Muscle of leg (tissue), 16 donors: ENCODE measurements at places on chromosomes 2 and 18. TPM values are rescaled to one million over a fixed set of nuclear protein-coding genes. Genes with fewer than 3 reads are reported as not detected.

DNA sequence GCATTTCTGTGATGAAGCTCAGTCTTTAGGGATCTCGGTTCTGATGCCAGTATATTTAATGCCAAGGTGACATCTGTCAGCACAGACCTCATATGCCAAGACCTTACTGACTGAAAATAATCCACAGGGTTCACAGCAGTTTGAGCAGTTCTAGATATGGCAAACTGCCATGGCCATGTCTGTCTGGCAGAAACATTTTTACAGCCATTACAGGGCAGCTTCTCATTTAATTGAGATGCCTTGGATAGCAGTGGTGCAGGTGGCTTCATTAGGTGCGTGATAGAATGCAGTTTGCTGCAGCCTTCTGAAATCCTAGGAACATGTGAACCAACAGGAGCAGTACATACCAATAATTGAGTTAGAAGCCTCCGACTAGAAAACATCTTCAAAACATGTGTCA, 510.6 kb downstream of the XIRP2 start:
- DNase-seq = peak; percentile 52

Gene XDH
- total RNA-seq = under 0.01 TPM

Gene SP100
- 23.6 TPM for total RNA-seq

GRCh38 chr2:226366920-226367319, 432.7 kb downstream of the IRS1 start:
- no peak for DNase-seq

- DNase-seq = no peak
Measured at GRCh38 chr2:142741764-142742269, 135.6 kb upstream of the KYNU start.

- peak; percentile 91 for DNase-seq
Measured at GRCh38 chr2:55120634-55121359, 70.5 kb upstream of the RTN4 start.

DNA sequence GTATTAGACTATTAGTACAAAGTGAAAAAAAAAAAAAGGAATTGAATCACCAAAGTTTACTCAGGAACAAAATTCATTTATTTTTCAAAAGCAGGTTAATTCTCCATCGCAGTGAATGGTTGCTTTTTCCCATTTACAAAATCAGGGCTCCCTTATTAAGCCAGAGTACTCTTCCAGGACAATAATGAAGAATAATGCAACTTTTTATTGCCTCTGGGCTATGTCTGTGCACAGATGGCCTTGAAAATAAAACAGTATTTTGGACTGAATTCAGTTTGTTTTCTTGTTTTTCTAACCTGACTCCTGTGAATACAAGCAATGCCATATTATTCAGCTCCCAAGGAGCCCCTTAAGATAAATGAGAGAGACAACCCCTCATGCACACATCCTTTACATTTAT, 246.8 kb downstream of the KCNS3 start:
- peak; percentile 46 for DNase-seq

DNA sequence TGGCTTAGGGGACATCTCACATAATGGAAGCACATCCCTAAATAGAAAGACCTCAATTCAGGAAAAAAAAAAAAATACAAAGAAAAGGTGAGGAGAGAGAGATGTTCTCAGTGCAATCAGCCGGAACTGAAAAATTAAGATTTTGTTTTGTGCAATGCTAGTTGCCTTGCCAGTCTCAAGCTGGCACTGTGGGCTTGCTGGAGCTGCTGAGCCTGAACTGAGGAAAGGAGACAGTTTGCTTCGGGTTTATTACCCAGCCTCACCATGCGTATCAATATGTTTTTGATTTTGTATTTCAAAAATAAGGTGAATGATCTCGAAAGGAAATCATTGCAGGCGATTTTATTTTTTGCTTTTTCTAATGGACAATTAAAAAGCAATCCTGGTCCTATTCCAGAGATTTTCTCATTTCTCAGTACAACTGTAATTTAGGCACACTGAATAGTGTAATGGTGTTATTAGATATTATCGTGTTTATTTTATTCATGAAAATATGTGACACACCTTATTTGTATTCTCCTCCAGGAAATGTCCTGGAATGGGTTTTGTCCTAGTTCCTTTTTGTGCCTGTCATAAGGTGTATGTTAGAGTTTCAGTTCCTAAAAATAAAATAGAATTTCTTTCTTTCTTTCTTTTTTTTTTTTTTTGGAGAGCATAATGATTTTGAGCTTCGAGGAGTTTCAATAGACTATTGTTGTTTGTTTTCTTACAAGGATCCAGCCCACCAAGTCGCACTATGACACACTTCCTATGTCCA, 72.8 kb upstream of the ZEB2 start:
- DNase-seq = no peak

DNA sequence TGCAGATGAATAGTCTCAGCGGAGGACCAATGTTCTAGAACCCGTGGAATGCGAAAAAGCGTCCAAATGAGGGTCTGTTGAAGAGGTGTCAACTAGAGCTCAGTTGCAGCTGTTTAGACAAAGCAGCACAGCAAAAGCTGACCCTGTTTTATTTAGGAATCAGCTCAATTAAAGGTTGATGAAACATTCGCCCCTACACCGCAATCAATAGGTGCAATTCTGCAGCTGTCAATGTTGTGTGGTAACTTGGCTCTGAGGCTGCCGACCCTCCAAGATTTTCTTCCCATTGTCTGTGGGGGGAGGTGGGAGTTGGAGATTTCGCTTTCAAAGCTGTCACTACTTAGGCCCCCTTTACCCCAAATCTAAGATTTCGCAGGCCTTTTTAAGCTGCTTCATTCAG, 330.0 kb downstream of the ETAA1 start:
- DNase-seq = no peak

DNA sequence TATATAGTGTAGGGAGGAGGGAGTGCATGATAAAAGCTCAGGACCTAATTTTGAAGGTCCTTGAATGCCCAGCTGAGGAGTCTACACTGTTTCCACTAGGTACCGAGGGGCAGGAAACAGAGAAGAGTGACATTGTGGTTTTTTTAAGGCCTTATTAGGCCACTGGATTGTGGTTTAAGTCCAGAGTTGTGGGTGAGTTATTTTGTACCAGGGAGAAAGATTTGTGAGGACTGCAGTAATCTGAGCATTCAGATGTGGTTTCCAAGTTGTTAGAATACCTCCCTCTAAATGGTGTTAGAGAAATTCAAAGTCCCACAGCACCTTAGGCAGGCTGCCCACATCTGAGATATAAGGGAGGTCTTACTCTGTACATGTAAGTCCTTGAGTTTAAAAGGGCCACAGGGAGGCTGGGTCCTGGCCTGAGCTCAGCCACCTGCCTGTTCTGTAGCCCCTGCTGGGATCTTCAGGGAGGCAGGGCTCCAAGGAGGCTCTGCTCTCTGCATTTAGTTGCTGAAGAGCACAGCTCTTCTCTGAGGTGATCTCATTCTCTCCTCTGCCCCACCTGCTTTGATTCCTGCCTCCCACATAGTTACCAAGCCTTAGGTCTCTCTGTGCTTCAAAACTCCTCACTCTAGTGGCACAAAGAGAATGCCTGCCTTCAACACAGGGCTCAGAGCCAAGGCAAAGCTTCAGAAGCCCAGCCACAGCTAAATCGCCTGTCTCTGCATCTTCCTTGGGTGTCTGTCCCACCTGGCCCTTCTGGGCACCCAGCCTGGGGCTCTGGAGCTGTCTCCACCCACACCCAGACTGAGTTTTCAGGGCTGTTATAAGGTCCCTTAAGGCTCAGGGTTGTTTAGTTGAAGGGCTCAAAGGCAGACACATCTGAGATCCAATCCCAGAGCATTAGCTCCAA, 88.1 kb downstream of the VSNL1 start:
- DNase-seq = no peak

GRCh38 chr2:178731300-178731699, 75.9 kb downstream of the TTN start:
- no peak for DNase-seq

Gene CCDC74B
- 1.5 TPM for total RNA-seq

GRCh38 chr2:96906729-96907114, 36.8 kb upstream of the SEMA4C start:
- DNase-seq = peak; percentile 95

DNA sequence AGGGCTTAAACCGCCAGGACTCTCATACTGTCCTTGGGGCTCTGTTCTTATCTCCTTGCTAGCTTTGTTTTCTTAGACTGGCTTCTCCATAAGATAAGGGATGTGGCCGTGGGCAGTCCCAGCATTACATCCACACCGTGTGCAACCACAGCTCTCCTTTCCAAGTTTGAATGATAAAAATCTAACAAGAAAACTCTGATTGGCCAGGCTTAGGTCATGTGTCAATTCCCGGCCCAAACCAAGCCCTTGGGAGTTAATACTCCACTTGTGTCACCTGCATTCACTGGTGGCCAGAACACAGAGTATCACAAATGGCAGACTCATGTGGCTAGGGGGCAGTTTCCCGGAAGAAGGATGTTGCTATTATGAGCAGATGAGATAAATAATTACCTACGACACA, 43.2 kb upstream of the KDM3A start:
- no peak for DNase-seq

Gene ELOA2
- not detected for total RNA-seq

GRCh38 chr2:141260911-141261310, 869.9 kb downstream of the LRP1B start:
- peak; percentile 4 for DNase-seq

GRCh38 chr2:60359569-60359968, 193.9 kb downstream of the BCL11A start:
- DNase-seq = no peak

- DNase-seq = no peak
Measured at GRCh38 chr2:239546541-239546940, 145.7 kb upstream of the HDAC4 start.

DNA sequence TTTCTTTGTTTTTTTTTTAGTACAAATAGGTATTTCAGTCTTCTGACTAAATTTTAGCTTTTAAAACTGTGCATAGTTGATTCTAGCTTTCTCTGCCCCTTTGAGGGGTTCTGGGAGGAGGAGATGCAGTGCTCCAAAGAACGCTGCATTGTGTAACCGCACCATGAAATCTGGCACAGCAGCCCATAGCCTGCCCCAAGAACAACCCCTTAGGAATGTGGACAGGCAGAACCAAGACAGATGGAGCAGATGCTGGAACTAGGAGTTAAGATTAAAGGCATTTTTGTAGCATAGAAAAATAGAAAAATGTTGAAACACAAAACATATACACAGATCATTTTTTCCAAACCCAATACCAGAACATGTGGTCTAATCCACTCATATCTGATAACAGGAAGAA, 187.5 kb downstream of the SCG2 start:
- DNase-seq = peak; percentile 51

- no peak for DNase-seq
Measured at GRCh38 chr18:31500051-31500688, 2.2 kb downstream of the DSG2 start.

DNA sequence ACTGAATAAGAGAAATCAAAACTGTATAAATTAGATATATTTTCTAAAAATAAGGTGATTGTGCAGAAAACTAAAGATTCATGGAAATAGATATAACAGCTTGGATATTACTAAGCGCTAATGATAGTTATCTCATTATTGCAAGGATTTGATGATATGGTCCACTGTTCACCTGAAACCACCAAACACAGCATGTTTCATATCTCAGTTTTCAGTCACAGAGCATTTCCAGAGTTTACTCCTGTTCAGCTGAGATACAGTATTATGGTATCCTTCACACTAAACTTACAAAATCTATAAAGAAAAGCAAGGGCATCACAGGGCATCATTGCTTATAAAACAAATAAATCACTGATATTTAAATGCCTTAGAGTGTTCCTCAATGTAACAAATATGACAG, 591.6 kb downstream of the ERBB4 start:
- no peak for DNase-seq

DNA sequence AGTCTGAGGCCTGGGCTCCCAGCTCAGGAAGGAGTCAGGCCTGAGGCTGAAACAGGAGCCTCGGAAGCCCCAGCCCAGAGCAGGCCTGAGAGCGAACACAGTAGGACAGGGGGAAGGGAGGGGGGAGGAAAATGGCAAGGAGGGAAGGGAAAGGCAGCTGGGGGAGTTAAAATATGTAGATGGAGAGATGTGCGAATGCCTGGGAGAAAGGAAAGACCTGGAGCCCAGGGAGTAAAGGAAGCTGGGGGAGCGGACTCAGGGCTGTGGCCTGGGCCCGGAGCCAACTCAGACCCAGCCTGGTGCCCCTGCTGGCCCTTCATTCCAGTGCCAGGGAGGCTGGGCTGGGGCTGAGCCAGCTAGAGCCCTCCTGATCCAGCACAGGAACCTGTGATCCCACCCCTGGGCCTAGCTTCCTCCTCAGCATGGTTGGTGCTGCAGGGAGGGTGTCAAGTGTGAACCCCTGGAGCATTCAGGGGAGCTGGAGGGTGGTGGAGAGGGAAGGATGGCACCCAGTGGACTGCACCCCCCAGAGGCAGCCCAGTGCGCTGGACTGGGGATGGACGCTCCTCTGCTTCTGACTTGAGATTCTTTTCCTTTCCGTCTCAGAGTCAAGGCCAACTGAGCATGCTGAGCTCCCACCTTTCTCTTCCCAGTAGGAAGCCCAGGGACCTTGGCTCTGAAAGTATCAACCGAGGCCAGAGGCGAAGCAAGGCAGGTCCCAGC, 46.3 kb downstream of the EMX1 start:
- DNase-seq = peak; percentile 21

Gene EGR4
- not detected for total RNA-seq

DNA sequence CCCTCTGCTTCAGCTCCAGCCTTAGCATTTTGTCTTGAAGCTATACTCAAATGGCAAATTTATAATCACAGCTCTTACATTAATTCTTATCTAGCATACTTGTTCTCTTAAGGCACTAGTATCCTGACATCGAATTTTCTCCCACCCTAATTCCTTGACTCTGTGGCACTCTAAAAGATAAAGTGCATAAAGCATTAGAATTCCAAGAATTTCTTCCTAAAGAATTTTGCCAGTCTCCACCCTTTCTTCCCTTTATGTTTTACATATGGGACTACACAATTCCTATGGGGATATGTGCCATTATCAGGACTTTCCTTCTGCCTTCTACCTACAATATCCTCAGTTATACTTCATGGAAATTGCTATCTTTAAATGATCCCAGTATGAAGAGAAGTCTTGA, 560.3 kb downstream of the ARHGAP15 start:
- no peak for DNase-seq

GRCh38 chr2:17136877-17137276, 381.4 kb downstream of the RAD51AP2 start:
- peak; percentile 69 for DNase-seq

- DNase-seq = peak; percentile 50
Measured at GRCh38 chr2:8536686-8537561, 144.9 kb upstream of the ID2 start.

DNA sequence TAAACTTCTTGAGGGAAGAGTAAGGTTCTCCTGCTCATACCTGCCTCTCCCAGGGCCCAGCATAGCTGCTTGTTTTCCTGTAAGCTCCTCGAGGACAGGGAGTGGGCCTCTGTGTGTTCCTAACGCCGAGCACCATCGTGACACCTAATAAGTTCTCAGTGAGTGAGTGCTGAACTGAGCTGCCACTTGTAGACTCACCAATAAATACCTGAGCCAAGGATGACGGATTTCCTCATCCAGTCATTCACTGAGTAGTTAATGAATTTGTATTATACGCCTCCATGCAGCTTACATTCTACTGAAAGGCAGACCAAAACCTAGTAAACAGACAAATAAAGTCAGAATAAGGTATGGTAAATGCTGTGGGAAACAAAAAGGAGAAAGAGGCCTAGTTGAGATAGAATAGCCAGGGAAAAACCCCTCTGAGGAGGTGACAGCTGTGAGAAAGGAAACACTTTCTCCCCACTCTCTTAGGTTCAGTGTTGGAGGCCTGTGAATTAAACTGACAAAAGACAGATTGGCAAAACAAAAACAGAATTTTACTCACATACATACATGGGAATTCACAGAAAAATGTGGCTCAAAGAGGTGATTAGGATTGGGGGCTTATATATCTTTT, 138.6 kb downstream of the B3GNT2 start:
- DNase-seq = no peak

- DNase-seq = no peak
Measured at GRCh38 chr2:230914886-230915285, 10.2 kb downstream of the GPR55 start.
